ENCODE measurements at places on chromosomes 2 and 18. TPM values are rescaled to one million over a fixed set of nuclear protein-coding genes. Genes with fewer than 3 reads are reported as not detected.

Gene EPB41L3
- 64.6 TPM for total RNA-seq

Gene COLEC11
- not detected for total RNA-seq

Gene KLHL29
- 4.6 TPM for total RNA-seq

Gene ALK
- 0.03 TPM for total RNA-seq

DNA sequence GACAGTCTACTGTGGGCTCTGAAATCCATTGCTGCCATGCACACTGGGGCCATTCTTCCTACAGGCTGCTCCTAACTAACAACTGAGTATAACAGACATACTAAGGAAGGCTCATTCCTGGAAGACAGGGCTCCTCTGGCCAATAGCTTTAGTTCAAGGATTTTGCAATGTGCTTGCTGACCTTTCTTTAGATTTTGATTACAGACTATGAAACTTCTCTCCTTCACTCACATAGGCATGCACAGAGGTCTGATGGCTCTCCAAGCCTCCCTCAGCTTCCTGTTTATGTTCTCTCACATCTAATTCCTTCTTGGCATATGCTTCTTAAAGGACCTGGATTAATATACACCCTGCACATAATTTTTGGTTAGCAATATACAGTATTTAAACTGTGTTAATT is 34.4 kb upstream of the ROCK1 start:
- DNase-seq, result no peak

GRCh38 chr2:20619624-20620024 is 31.3 kb downstream of the HS1BP3 start:
- DNase-seq, result no peak
